ENCODE measurements at places on chromosomes 13 and 19.

DNA sequence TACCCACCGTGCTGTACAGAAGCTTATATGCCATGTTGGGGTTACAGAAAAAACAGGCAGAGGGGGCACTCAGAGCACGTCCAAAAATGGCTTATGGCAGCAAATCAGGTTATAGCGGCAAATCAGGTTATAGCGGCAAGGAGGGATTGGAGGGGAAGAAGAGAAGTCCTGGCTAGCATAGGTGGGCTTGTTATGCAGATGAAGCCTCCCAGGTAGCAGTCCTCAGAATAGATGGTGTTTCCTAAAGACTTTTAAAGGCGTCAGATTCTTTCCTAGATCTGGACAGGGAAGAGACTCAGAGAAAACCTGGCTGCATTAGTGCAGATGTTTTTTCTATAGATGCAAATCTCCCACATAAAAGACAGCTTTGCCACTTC, 19.8 kb upstream of the PLEKHF1 start:
- no peak for DNase-seq

- no peak for DNase-seq
Observed at GRCh38 chr19:1429750-1430149, 8.4 kb upstream of the RPS15 start.

- DNase-seq, result peak; percentile 88
Observed at GRCh38 chr19:21851596-21852345, 15.8 kb upstream of the ZNF43 start.

DNA sequence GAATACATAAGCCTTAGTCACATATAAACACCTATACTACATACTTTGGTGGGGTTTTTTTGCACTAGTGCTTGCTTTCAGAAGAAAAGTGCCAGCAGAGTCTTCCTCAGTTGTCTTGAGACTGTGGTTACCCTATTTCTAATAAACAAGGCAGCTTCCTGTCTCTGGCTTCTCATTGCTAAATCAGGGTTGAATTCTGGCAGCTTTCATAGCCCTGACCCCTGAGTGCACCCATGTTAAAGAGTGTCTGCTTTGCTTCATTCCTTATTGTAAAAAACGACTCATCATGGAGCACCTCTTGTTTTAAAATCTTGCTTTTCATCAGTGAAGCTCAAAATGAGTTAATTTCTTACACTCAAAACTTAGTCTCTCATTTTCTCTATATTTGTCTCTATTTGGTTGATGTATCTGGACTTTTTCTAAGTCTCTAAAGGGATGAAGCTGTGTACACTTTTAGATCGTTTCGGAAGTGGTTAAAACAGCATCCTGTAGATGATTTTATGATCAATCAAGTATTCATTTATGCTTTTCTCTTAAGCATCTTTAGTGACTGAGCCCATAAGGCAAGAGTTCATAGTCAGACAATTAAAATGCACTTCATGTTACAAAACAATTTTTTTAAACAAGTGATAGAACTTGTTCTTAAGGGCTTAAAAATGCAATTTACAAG, 72.1 kb downstream of the KLF12 start:
- DNase-seq, result no peak

DNA sequence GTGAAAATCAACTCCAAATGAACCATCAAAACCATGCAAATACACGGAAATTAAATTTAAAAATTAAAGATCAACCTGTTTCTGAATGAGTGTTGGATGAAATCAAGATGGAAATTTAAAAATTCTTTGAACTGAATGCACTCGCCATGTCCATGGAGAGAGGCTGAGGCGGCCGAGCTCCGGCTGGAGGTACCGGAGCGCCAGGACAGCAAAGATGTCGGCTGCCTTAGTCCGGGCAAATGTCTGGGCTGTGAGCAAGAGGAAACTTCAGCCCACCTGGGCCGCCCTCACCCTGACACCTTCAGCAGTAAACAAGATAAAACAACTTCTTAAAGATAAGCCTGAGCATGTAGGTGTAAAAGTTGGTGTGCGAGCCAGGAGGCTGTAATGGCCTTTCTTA, 5.3 kb upstream of the ZNF506 start:
- no peak for DNase-seq
